ENCODE measurements at places on chromosomes 12 and 14. TPM values are rescaled to one million over a fixed set of nuclear protein-coding genes. Genes with fewer than 3 reads are reported as not detected.

DNA sequence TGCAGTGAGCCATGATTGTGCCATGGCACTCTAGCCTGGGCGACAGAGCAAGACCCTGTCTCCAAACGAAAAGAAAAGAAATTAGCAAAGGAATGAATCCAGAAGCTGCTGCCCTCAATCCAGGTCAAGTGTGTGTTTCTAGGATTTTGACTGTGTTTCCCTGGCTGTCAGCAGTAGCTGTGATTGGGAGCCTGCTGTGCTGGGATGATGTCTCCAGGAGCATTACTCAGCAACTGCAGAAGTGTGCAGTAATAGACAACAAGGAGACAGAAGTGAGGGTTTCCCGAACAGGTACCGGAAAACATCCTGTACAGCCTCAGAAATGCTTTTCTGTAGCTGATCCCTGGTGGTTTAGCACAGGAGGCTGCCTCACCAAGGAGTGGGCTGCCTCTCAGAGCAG is 492.5 kb downstream of the FUT8 start:
- no peak for DNase-seq

DNA sequence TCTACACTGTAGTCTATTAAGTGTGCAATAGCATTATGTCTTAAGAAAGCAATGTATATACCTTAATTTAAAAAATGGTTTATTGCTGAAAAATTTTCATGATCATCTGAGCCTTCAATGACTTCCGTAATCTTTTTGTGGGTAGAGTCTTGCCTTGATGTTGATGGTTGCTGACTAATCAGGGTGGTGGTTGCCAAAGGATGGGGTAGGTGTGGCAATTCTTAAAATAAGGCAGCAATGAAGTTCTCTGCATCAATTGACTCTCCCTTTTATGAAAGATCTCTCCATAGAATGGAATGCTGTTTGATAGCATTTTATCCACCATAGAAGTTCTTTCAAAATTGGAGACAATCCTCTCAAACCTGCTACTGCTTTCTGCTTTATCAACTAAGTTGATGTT is 41.1 kb downstream of the BBS10 start:
- DNase-seq = no peak

GRCh38 chr14:101623685-101624444 is 62.6 kb downstream of the DIO3 start:
- DNase-seq = no peak

- DNase-seq = no peak
Measured at GRCh38 chr14:98919434-98919833, 352.6 kb downstream of the BCL11B start.

BTBD6 gene
- 47.1 TPM for total RNA-seq

CHPT1 gene
- 20.8 TPM for total RNA-seq

ENO2 gene
- total RNA-seq = 171 TPM
